GM13977 (cell line): ENCODE measurements at places on chromosomes 11 and 22.

DNA sequence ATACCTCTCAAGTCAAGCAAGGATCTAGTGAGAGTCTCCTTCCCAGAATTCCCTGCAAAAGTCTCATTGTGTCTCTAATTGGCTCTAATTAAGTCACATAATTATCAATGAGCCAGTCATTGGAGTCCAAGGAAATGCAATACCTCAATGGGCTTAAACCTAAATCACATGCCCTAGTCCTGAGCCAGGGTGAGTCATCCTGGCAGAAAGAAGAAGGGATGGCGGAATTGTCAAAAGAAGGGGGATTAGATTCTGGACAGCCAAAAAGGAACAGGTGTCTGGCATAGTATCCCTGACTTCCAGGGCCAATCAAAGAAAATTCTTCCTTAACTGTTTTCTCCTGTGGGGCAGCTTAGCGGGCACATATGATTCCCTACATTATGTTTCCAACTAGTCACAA, 25.1 kb upstream of the LDLRAD3 start:
- no peak for DNase-seq

DNA sequence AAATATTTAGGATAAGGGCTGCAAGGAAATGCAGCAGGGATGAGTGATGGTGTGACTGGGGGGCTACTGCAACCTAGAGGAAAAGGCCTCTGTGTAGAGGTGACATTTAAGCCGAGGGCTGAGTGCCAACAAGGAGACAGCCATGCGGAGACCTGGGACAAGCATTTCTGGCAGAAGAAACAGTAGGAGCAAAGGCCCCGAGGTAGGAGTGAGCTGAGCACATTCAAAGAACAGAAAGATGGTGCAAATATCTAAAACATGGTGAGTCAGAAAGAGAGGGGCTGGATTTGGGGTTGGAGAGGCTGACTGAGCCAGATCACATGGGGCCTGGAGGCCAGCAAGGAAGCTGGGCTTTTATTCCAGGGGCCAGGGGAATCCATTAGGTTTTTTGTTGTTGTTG, 55.1 kb upstream of the INCENP start:
- no peak for DNase-seq

DNA sequence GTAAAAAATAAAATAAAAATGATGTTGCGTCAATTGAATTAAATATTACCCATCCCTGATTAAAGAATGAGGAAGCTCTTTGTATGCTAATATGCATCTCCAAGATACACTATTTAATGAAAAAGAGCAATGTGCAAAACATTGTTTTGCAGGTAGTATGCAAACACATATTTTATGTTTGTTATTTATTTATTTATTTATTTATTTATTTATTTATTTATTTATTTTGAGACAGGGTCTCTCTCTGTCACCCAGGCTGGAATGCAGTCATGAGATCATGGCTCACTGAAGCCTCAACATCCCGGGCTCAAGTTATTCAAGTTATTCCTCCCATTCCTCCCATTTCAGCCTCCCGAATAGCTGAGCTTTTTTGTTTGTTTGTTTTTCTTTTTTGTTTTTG, 7.2 kb upstream of the CHST1 start:
- no peak for DNase-seq

- no peak for DNase-seq
Measured at GRCh38 chr22:50443801-50444625, 30.8 kb downstream of the SBF1 start.

- DNase-seq, result no peak
Measured at GRCh38 chr11:64854534-64855502, 10.4 kb upstream of the CDC42BPG start.

- DNase-seq, result no peak
Measured at GRCh38 chr11:89495951-89496350, 4.8 kb upstream of the NOX4 start.

GRCh38 chr11:22558664-22559063, 67.0 kb downstream of the FANCF start:
- no peak for DNase-seq

GRCh38 chr11:31824879-31825837, 14.0 kb upstream of the PAX6 start:
- DNase-seq, result peak; percentile 24

- DNase-seq, result no peak
Measured at GRCh38 chr22:35782504-35782903, 64.8 kb downstream of the APOL5 start.

GRCh38 chr11:134164490-134165370, 59.0 kb downstream of the NCAPD3 start:
- DNase-seq, result no peak

DNA sequence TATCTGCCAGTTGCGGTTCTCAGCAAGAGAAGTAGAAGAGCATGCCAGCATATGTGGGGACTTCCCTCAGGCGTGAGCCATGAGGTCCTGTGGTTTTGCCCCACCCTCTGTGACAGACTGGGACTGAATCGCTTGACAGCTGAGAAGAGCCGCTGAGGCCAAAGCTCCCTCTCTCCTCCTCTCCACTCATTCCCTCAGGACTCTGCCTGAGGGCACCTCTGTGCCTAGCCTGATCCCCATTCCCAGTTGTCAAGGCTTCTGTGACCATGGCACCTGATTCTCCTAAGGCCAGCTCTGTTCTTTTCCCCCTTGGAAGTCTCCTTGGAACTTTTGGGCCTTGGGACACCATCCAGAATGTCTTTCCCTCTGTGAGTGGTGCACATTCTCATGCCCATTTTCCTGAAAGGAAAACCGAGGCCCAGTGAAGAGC, 27.0 kb downstream of the ART5 start:
- peak; percentile 68 for DNase-seq

GRCh38 chr11:77596626-77597025, 6.9 kb downstream of the AQP11 start:
- no peak for DNase-seq

GRCh38 chr11:1852271-1852876, 510 bp upstream of the LSP1 start:
- no peak for DNase-seq

DNA sequence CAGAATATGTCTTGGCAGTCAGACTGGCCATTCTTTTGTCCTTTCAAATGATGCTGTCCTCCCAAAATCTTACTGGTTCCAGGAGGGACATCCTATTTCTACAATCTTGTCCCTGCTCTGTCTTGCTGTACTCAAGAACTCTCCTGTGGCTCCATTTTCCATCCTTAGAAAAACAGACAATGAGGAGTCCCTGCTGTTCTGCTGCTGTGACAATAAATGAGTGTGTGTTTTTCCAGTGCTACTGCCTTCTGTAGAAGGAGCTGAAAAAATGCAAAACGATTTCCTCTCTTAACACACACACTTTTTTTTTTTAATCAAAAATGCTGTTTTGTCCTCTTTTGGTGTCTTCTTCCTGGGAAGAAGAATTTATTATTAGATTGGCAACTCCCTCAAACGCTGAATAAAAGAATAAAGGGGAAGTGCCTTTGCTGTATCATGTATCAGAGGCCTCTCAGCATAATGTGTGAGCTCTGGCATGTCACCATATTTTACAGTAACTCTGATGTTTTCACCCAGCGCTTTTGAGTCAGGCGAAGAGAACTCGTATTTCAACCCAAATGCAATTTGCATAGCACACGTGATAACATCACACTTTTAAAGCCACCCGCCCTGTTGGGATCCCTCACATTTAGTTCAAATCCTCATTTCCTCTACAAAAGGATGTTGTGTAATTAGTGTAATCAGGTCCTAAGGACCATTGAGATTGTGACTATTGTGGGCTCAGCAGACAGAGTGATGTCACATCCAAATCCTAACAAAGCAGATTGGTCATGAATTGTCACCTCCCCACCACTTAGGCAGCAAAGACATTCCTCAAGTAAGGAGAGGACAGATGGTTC, 496.0 kb upstream of the LARGE1 start:
- DNase-seq, result no peak

GRCh38 chr11:24375931-24376330, 120.9 kb upstream of the LUZP2 start:
- no peak for DNase-seq

- no peak for DNase-seq
Measured at GRCh38 chr11:94574193-94574961, 7.2 kb downstream of the PIWIL4 start.

DNA sequence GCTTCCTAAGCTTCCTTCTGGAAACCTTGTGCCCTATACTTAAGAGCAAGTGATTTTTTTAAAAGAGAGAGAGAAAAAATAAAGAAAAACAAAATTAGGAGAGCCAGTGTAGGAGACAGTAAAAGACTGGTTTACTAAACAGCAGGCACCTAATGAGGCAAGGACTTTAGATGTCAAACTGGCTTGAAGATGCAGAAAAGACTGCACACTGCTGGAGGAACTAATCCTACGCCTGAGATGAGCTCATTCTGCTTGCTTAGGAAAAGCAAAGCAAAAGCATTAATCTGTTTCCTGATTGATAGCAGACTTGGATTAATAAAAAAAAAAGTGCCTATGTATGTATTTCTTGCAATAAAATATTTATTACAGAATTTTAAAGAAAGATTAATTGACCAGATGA, 113.6 kb upstream of the SEZ6L start:
- DNase-seq, result no peak

DNA sequence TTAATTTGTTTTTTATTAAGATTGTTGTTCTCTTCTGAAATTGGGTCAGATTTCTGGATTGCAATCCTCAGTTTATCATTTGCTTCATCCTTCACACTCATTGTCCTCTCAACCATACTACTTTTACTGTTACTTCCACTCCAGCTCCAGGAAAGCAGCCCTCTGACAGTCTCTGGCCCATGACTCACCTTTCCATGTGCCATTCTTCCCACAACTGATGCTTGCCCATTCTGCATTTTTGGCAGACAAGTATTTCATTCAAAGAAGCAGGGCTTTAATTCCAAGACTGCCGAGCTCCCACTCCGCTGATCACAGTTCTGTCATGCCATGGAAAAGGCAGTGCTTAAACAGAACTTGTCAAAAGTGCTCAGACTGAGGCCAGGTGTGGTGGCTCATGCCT, 139.2 kb downstream of the WNT11 start:
- DNase-seq, result no peak

DNA sequence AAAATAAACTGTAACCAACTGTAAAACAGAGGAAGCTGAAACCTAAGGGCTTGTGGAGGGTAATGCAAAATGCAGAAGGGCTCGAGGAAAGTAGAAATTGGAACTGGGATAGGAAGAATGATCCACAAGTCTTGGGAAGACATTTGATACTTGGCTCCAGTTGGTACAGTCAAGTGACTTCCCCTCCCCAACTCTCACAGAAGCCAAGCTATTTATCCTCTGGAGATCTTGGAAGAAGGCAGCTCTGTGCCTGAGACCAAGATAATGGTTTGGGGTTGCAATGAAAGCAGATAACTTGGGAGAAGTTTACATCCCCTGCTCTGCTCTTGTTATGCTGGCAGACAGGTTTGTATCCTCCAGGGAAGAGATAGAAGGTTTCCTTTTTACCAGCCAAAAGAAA, 198.9 kb upstream of the ZC3H12C start:
- no peak for DNase-seq

DNA sequence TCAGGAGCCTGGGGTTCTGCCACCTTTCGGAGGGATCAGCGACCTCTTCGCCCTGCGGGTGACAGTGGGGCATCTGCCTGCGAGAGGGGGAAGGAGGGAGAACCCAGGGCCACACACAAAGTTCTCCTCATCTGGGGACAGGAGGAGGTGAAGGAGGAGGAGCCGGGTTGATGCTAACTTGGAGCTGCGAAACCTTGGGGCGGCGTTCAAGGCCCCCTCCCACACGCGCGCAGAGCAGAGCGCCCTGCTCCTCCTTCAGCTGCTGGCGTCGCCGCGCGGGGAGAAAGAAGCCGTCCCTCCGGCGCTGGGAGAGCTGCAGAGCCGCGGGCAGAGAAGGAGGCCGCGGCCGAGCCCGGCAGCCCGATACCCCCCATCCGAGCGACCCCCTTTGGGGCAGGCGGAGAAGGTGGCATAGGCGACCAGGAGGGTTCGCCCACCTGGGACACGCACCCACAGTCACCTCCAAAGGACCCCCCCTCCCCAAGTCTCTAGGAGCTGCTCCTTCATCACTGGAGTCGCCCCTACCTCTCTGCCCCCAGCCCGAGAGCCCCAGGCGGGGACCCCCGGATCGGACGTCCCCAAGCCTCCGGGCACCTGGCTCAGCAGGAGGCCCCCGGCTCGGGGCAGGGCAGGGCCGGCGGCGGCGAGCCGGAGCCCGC, at the start of gene RASD2:
Gene RASD2, plus strand, starts transcription at position 237 of the 659 bp plus-strand sequence. CDS start 5,979 bp downstream, outside the sequence.
- no peak for DNase-seq

GRCh38 chr11:88813233-88813915, 252.4 kb downstream of the GRM5 start:
- peak; percentile 36 for DNase-seq

DNA sequence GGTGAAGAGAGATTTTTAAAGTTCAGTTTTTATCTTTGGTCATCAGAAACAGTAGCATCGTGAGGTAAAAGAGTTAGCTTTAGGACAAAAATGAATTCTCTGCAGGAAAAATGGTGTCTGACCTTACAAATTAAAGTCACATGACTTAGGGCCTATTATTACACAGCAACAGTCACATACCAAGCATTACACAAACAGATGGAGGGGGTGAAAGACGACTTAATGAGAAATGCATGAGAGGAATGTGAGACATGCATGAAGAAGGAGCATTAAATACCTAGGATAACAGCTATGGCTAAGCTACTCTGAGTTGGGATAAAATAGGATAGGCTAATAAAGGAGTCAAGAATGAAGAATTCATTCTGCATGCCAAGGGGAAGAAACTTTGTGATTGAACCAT, 77.5 kb downstream of the BLID start:
- no peak for DNase-seq
